ENCODE measurements at places on chromosomes 12 and 14.

GRCh38 chr12:104495786-104496185, 39.0 kb downstream of the CHST11 start:
- DNase-seq, result no peak

GRCh38 chr12:108151533-108152169, 22.6 kb downstream of the WSCD2 start:
- DNase-seq, result no peak

- no peak for DNase-seq
Measured at GRCh38 chr14:104895786-104896661, 28.7 kb upstream of the PLD4 start.

DNA sequence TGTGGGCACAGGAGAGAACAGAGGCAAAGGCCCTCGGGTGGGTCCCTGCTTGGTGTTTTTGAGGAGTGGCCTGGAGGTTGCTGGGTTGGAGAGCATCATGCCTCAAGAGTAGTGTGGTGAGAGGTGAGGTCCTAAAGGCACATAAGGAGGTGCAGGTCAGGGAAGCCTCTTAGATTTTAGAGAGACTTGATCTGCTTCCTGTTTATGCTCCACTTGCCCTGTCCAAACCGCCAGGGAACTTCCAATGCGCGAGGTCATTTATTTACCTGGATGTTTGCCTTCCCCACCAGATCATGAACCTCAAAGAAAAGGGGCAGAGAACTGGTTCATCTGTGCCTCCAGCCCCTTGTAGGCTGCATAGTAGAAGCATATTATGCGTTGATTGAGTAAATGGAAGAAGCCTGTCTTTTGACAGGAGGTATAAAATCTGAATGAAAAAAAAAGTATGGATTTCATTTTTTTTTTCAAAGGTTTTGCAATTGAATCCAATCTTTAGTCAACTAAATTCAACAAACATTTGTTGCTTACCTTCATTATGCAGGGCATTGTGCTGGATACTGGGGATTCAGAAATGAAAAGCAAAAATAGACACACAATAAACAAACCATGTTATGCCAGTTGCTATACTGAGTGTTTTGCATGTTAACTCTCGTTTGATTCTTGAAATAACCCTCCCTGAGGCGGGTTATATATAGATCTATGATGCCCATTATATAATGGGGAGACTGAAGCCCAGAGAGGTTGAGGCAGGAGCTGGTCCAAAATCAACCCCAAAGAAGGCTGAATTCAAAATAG, 485.2 kb downstream of the VRK1 start:
- no peak for DNase-seq

DNA sequence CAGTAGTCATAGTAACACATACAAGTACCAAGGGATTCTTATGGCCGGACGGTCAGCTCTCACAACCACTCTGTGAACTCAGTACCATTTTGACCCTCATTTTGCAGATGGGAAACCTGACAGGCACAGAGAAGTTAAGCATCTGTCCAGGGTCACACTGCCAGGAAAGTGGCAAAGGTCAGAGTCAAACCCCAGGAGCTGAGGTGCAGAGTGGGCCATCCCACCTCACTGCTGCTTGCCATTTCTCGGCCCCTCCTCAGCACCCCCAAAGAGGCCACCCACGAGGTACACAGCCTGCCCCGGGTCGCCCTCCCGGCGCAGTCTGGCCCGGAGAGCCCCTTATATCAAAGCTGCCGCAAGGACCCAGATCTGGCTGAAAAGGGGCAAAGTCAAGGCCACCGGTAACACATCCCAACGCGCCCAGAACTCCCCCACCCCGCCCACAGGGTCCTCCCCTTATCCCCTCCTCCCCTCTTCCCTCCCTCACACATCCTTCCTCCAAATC, 1.7 kb downstream of the NCOR2 start:
- DNase-seq, result no peak

DNA sequence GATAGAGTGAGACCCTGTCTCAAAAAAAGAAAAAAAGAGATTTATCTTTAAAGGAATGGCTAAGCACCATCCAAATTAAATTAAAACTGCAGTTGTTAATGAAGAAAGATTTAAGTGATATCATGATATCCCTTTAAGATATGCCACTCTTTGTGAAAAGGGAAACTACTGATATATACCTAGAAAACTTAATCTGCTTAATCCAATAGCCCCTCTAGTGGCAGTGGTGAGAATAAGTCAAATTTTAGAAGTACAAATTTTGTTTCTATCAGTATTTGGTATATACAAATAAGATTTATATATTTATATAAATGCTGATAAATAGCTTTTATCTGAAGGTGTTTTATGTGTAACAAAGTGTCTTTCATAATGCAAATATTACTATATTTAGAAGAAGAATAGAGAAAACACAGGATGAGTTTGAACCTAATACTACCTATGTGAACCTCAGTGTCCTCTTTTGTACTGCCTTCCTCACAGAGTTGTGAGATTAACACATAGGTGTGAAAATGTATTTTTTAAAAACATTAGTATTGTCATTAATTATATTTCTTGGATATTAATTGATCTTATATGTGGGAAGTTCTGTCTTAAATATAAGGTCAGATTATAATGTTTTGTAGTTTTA, 51.4 kb upstream of the GARIN2 start:
- DNase-seq, result no peak

DNA sequence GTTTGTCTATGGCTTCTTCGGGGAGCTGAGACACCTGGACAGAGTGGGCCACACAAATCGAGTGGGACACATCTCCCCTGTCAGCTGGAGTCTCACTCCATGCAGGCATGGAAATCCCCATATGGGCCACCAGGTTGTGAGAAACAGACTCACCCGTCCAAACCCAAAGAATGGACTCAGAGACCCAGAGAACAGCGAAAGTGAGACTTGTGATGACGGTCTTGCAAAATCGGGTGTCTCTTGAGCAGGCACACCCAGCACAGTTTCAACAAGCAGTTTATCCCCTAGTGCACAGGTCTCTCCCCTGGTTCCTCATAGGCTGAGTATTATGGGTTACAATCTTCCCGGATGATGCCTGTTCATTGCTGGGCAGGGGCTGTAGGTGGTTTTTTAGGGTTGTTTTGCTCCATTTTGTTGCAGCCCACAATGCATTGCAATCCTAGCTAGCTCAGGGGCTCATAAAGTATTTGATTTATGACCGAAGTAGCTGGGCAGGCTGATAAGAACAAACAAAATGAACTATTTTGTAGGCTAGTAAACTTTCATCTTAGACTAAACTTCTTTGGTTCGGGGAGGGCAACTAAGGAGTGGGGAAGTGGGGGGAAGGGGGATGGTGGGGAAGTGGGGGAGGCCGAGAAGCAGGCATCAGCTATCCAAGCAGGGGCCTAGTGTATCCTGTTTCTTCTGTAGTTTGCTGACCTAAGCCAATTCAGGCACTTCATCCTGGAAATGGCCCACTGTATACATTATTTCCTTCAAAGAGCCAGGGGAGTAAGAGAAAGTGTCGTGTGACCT, 45.3 kb downstream of the IQSEC3 start:
- no peak for DNase-seq

DNA sequence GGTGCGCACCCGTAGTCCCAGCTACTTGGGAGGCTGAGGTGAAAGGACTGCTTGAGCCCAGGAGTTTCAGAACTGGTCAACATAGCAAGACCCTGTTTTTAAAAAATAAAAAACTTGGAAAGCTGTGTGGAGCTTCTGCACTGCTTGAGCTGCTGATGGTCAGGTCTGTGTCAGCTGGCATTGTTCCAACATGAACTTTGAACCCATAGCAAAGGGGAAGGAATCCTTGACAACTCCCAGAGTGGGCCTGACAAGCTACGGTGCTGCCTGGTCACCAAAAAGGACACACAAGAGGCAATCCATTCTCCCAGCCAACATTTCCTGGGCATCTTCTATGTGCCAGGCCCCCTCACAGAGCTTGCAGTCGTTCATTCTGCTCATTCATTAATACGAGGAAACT, 16.4 kb upstream of the LTBP2 start:
- DNase-seq, result no peak

DNA sequence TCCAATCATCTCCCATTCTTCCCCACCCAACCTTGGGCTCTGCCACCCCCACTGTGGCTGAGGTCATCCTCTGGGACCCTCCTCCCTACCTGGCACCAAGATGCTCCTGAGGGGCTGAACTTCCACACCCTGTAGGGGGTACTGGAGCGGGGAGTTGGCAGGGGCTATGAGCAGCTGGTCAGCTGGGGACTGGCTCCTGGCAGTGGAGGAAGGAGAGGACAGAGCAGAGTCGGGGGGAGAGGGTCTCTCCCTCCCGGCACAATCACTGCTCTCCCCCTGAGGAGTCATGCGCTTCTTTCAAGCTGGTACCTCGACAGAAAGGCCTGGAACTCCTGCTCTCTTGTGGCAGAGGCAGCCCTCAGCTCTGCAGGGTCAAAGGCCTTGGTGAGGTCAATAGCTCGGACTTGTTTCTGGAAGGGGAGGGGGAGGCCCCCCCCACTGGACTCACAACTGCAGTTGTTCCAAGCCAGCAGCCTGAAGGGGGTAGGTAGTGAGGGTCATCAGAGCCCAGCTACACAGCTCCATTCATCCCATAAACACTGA, 2.0 kb downstream of the B4GALNT1 start:
- no peak for DNase-seq

DNA sequence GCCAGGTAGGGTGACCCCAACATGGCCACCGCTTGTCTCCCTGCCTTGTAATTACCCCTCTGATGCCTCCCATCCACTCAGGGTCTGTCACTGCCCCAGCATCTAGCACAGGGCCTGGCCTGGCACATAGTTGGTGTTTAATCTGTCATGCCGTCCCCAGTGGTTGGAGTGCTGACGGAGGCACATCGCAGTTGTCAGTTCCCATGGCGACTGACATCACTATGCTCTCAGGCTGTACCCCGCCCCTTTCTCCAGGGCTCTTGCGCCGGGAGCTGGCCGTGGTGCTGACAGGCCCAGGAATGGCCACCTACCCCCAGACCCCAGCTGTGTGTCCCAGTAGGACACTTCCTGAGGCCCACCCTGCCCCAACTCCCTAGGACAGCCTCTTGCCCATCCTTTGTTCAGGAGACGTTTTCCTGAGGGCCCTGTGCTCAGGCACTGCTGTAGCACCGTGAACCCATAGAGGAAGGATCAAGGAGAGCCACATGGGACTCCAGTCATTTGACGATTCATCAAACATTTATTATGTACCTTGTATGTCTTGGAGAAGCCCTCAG, 23.0 kb downstream of the FAM222A start:
- DNase-seq, result no peak

DNA sequence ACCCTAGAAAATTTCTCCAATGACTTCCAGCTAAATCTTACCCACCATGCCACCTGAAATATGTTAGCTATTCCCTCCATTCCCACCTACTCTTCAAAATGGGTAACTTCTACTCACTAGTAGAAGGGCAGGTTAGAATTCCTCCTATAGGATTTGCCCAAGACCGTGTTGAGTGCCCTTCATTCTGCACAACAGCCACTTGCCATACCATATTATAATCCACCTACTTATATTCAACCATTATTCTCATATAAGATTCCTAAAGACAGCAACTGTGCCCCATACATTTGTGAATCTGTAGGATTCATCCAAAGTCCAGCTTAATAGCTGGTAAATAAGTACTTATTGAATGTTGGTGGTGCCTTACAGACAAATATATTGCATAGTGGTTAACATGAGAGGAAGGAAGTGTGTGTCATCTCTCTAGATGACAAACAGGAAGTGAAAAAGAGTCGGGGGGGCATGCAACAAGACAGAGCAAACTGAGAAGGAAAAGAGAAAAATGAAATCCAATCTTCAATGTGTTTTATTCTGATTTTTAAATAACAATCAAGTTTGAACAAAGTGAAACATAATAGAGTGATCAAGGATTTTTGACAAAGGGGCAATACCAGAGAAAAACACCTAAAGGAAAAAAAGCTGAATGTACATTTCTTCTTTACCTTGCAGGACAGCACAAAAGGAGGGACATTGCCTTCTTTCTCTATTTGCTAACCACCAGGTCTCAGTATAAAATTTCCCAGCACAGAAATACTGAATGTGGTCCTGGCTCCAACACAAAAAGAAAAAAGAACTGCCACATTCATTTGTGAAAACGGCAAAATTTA, 389.3 kb upstream of the USP15 start:
- DNase-seq, result no peak

DNA sequence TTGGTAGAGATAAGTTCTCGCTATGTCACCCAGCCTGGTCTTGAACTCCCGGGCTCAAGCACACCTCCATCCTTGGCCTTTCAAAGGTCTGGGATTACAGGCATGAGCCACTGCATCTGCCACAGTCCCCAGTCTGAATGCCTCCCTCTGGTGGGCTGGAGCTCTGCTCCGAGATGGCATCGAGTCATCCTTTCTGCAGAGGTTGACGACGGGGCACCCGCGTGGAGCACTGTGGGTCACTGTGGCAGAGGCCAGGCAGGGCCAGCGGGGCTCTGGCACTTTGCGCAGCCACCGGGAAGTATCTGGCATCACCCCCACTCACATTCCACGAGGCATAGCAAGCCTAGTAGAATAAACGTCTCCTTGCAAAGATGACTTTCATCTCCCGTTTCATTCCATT, 163.3 kb upstream of the DIO3 start:
- no peak for DNase-seq

DNA sequence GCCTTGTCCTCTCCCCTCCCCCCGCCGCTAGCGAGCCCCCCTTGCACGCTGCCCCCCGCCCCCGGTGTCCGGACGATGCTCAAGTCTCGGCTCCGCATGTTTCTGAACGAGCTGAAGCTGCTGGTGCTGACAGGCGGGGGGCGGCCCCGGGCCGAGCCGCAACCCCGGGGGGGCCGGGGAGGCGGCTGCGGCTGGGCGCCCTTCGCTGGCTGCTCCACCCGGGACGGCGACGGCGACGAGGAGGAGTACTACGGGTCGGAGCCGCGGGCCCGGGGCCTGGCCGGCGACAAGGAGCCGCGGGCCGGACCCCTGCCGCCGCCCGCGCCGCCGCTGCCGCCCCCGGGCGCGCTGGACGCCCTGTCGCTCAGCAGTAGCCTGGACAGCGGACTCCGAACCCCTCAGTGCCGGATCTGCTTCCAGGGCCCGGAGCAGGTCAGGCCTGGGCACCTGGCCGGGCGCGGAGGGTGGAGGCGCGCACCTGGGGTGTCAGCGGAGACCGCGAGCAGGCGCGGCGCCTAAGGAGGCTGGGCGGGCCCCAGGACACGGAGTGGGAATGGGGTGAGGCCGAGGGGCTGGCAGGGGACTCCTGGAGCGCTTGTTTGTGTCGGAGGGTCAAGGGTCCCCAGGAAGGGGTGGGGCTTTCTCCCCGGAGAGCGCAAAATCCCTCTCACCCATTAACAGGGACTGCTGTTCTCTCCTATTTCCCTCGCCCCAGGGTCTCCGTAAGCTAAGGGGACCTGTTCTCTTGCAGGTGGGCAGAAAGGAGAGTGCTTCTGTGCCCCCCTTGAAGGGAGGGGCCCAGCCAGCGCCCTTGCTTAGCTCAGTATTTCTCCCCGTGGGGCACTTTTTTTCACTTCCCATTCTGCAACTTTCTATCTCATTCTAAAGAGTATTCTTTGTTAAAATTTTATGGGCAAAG, 810 bp downstream of the MARCHF9 start:
- DNase-seq, result no peak

GRCh38 chr14:74636424-74637177, 24.6 kb upstream of the LTBP2 start:
- DNase-seq, result no peak

Data from AG09319 (cell line).